HS-27A (cell line): ENCODE measurements at places on chromosomes 12 and 14.
A peak's percentile ranks its signal among the peaks of the same experiment; 100 is the strongest.

GRCh38 chr14:77761205-77761931, 412 bp upstream of the SNW1 start:
- DNase-seq, result peak; percentile 14

DNA sequence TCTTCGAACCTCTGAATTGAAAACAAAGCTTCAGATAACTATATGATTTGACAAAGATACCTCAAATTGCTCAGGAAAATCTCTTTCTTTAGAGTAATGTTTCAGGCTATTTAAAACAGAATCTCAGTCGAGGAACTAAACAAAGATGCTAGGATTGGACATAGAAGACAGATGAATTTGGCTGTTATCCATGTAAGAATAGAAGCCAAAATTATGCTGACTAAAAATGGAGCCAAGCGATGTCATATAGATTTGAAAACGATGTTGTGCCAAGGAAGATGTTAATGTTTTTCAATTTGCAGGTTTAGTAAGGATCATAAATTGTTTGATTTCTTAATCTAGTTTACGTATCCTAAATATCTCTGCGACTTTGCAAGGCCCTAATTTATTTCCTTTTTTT, 295.9 kb downstream of the FOXG1 start:
- no peak for DNase-seq

- DNase-seq, result no peak
Observed at GRCh38 chr12:47134005-47134404, 54.2 kb upstream of the AMIGO2 start.

DNA sequence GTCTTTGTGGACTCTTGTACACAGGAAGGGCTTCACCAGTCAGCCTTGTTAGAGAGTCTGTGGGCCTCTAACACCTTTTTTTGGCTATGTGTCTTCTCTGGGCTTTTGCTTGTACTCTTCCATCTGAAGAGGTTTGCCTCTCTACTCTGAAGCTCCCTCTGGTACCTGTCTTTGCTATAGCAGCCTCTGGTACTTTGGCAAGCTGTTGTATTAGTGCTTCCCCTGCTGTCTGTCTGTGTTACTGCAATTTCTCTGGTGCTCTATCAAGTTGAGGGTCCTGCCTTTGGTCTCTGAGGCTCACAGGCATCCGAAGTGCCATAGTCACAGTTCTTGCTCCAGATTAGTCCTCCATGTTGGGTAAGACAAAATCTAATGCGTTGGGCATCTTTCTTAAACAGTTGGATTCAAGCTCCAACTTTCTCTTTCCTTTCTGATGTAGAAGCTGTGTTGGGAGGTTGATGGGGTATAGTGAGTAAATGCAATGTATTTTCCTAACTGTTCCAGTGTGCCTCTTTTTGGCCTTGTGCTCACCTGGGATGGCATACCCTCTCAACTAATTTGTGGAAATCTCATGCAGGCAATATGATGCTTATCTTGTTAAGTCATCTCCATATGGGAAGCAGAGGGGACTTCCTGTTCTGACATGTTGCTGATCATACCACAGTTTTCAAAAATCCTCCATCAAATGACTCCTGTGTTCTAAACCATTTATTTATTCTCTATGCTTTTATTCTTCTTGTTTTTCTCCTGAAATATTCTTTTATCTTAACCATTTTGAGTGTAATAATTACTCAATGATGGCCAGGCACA, 88.8 kb downstream of the ATF7IP start:
- peak; percentile 9 for DNase-seq

- no peak for DNase-seq
Observed at GRCh38 chr14:103443111-103443510, 57.9 kb downstream of the MARK3 start.

- no peak for DNase-seq
Observed at GRCh38 chr12:19904819-19905218, 463.5 kb upstream of the PDE3A start.
